ENCODE measurements at places on chromosomes 7 and 10.

- no peak for DNase-seq
Measured at GRCh38 chr10:69848454-69848853, 46.7 kb downstream of the COL13A1 start.

- DNase-seq: no peak
Measured at GRCh38 chr10:132647424-132647823, 109.8 kb downstream of the INPP5A start.

DNA sequence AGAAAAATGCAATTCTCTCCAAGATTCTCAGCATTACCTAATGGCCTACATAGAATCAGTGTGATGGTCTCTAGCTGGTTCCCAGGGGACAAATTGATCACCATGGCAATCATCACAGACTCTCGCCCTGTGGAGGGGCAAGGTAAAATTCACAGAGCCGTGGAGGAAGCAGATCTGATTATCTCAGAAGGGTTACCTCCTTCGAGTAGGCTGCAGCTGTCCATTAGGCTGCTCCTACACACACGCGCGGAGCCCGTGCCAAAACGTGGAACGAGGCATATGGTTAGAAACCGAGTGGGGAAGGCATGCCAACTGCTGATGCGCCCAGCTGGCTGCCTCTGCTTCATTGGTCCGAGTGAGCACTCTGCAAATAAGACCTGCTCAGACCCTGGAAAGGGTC is 52.8 kb upstream of the PTER start:
- DNase-seq: no peak

DNA sequence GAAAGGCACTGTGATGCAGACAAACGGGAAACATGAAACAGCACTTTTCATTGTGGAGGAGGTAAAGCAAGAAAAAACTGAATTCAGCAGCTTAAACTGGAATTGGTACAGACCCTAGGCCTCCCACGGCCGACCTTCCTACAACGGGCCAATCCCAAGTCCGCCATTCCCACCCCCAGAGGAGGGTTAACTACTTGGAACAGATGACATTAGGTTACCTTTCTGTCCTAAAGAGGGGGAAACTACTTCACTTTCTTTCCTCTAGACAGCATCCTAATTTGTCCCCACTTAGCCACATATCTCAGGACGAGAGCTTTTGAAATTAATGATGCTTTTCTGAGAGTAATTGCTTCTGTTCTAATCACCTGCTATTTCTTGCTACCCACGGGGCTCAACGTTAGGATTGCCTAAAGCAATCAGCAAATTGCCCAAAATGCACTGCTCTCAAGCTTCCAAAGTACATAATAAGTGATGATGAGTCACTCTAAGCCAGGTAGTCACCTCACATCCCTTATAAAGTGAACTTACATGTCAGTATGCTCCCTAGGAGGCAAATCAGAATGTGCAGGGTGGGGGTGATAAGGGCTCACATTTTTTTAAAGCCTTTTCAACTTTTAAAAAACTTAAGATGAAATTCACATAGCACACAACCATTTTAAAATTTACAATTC is 36.7 kb downstream of the LSM5 start:
- no peak for DNase-seq

DNA sequence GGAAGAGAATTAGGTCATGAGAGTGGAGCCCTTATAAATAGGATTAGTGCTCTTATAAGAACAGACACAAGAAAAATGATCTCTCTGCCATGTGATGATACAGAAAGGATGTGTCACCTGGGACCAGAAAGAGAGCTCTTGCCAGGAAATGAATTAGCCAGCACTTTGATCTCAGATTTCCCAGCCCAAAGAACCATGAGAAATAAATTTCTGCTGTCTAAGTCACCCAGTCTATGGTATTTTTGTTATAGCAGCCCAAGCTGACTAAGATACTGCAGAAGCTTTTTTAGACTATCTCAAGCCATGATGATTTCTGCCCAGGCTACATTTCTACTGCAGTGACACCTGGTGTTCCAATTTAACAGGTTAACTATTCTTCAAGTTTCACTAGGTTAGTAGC is 84.8 kb downstream of the RSU1 start:
- DNase-seq: no peak

- no peak for DNase-seq
Measured at GRCh38 chr7:133528796-133529195, 275.9 kb downstream of the EXOC4 start.

DNA sequence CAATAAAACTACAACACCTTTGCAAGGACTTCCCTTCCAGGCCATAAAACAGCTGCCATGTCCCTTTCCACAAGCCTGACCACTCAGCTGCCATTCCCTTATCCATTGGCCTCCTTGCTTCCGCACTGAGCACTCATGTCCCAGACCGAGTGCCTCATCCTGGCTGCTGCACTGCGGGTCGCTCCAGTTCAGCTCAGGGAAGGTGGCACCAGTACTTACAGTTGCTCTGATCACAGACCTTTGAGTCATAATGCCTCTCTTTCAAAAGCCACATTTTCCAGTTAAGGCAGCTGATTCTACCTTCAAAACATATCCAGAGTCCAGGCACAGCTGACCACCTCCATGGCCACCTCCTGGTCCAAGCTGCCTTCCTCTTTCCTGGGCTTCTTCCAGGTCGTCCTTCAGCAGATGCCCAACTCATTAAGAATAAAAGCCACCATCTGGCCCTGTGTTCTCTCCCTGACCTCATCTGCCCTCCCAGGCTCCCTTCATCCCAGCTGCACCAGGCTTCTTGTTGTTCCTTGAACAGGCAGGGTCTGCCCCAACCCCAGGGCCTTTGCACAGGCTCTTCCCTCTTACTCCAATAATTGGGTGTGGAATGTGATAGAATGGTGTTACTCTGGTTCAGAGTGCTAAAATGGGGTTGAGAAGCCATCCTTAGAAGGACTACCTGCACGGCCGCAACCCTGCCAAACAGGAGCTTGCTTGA is 64.5 kb downstream of the RAMP3 start:
- no peak for DNase-seq

- no peak for DNase-seq
Measured at GRCh38 chr7:5276611-5277010, 6.1 kb upstream of the SLC29A4 start.

GRCh38 chr7:26449175-26450165 is 157.8 kb downstream of the SNX10 start:
- DNase-seq: no peak

DNA sequence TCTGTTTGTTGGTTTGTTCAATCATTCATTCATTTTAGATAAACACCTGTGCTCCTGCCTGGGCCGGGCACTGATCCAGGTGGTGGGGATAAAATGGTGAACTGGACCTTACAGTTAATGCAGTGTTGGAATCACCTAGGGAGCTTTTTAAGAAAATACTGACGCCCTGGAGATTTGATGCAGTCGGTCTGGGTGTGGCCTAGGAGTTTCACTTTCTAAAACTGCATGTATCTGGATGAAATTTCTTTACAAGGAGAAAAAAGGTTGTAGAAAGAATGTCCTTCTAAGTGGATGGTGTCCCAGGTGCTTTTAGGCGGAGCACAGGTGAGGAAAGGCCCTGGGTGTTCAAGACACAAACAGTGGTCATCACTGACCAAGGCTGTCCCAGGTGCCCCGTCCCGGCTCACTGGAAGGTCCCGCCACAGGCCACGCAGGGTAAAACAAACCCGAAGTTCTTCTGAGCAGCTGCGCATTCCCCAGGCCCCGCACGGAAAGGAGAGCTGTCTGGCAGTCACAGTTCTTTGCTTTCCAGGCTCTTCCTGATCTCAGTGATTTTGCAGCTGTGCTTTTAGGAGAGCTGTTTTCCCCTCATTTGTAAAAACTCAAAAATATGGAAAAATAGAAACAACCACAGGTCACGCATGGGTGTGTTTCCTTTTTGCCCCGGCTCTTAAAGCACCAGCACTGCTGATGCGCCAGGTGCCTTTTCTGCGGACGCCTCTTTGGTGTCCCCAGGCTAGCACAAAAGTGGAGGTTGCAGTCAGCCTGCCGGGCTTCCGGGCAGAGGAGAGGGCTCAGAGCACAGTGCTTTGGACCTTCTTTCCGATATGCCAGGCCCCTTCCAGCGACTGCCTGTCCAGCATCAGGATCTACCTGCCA is 161.9 kb downstream of the GRK5 start:
- DNase-seq: no peak

GRCh38 chr7:585229-585711 is 65.6 kb upstream of the PDGFA start:
- no peak for DNase-seq

DNA sequence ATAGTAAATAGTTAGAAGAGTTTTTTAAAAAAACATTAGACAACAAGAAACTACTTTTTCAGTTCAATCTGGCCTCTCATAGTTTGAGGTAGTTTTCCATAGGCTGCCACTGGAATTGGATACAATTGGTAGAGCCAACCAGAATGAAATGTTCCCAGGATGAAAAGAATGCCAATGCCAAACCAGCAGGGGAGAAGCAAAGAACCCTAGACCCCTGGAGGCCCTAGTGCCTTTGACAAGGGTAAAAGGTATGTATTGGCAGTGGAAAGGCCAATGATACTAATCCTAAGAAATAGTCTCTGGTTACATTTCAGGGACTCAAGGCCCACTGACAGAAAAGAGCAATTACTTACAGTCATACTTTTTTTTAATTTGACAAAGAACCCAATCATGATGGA is 77.4 kb upstream of the SEM1 start:
- no peak for DNase-seq

DNA sequence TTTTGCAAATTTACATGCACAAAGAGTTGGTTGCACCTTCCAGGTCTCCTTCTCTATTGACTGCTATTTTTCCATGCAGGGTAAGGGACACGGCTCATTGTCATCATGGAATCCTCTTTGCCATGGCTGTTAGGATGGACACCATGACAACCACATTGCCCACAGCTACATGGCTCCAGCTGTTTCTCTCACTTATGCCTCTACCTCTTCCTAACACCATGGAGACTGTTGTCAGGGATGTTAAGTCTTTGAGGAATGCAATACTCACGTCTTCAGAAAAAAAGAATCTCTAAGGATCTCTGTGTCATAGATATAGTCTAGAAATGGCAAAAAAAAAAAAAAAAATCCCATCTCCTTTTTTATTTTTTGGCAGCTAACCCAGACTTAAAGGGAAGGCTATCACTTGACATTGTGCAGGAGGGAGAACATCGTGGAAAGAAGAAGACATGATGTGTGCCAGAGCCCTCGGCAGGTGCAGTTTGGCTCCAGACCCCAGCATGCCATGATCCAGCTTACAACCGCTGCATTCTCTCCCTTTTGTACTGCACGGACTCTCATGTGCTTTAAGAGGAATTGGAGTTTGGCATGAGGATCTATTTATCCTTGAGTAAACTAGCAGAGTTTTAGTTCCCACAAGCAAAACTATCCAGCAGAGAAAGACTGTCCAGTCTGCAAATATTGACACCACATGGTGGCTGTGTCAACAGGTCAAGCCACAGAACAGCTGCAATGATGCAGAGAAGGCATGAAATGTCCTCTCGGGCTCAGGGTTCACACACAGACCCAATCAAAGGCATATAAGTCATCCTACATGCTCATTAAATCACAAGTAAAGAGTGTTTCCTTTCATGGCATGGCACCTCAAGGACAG is 70.8 kb downstream of the FRMD4A start:
- DNase-seq: no peak

- peak; percentile 47 for DNase-seq
Measured at GRCh38 chr10:44198780-44199097, 186.2 kb downstream of the CXCL12 start.

DNA sequence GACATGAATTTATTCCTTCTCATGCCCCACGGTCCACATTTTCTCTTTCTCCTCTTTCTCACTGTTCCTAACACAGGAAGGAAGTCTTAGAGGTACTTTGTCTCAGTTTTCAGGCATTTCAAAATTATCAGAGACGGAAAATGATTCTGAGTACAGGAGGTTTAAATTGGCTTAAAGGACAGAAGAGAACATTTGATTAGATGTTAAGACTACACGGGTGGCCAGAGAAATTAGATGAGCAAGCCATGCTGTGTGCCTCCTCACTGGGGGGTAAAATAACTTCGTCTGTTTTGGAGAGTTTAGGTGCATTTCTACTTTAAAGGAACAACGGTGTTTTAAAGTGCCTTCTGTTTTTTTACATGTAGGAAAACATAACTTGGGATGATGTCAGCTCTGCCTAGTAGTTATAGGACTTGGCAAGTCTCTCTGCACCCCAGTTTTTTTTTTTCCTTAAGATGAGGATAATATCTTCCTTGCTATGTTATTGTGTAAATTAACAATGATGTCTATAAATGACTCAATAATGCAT is 66.9 kb downstream of the MCMBP start:
- no peak for DNase-seq

DNA sequence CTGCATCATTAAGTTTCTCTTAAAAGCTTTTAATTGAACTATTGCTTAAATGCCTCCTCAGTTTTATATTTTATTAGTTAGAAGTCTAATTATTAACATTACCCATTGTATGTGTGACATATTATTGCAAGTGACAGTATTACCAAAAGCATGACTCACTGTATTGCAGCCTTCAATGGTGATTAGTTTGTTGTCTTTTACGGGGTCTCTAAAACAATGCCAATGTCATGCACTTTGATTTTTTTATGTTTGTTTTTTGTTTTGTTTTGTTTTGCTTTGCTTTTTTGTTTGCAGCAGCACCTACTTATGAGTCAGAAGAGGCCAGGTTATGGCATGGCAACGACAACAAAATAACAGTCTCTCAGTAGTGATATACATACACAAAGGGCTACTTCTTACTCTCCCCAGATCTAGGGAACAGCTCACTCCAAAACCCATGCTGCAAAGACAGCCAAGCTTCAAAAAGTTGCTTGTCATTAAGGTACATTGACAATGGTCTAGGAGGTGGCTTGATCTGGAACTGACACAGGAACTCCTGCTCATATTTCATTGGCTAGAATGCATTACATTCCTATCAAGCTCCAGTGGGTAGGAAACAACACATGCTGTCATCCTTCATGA is 293.7 kb upstream of the POM121L12 start:
- DNase-seq: no peak

DNA sequence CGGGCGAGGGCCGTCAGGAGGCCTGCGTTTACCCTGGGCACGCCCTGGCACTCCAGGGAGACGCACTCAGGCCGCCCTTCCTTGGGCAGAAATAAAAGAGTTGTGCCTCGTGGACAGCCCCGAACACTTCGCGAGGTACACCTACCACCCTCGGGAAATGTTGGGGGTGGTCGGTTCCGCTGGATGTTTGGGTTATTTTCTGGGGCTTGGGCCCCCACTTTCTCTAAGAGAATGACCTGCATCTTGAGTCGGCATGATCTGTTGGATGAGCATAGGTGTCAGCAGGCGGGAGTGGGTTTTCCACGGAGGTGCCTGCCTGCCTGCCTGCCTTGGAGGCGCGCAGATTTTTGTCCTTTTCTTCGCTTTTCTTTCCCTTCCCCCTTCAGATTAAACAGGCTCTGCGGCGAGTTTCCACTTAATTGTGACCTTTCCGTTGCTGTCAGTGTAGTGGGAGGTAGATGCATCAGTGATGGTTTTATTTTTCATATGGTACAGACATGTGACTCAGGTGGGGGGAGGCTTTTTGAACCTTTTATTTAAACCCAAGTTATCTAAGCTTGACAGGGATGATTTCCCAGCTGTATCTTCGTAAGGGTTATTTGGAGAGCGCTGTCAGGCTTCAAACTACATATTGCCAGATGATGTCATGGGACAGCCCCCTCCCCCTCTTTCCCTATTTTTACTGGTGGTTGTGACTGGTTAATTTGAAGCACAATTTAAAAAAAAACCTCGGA is 661 bp downstream of the HECTD2 start:
- no peak for DNase-seq
